ENCODE measurements at places on chromosomes 11 and 22. TPM values are rescaled to one million over a fixed set of nuclear protein-coding genes. Genes with fewer than 3 reads are reported as not detected.

Gene CLTCL1
- 13.4 TPM for total RNA-seq

Gene BBOX1
- total RNA-seq, result not detected

Gene BTG4
- total RNA-seq, result 0.31 TPM

Gene YAP1
- total RNA-seq, result 155 TPM

Gene SMTNL1
- not detected for total RNA-seq

Gene GDPD5
- total RNA-seq, result 4.9 TPM

Gene BRSK2
- 20.3 TPM for total RNA-seq

Gene TEX12
- total RNA-seq, result 0.35 TPM

Gene C11orf87
- total RNA-seq, result 0.31 TPM

Gene MDK
- 438 TPM for total RNA-seq

Gene MYRF
- total RNA-seq, result 5.5 TPM

Gene C11orf91
- total RNA-seq, result not detected

Gene BTBD18
- total RNA-seq, result not detected

Gene C1QTNF4
- total RNA-seq, result 6.6 TPM

Gene ZBTB16
- total RNA-seq, result 0.19 TPM

Gene ISX
- total RNA-seq, result not detected

Gene SUSD2
- total RNA-seq, result 2.1 TPM

Gene DPAGT1
- total RNA-seq, result 36.4 TPM

Gene KCNC1
- total RNA-seq, result not detected

Gene CCDC188
- total RNA-seq, result not detected

Gene GSTT2
- not detected for total RNA-seq

Gene SLCO2B1
- total RNA-seq, result not detected

Gene NCAPH2
- total RNA-seq, result 77.5 TPM

Gene ABCG4
- total RNA-seq, result 1.0 TPM

Gene NNMT
- total RNA-seq, result not detected

Gene TNNI2
- not detected for total RNA-seq

Gene MAP6
- total RNA-seq, result 0.50 TPM

Gene LTBP3
- 29.2 TPM for total RNA-seq

Gene BAIAP2L2
- 5.6 TPM for total RNA-seq

Gene SLC5A12
- 1.4 TPM for total RNA-seq

Gene MS4A8
- not detected for total RNA-seq

Gene THY1
- 515 TPM for total RNA-seq

Gene HBG1
- total RNA-seq, result not detected

Gene ELMOD1
- total RNA-seq, result 1.2 TPM

Measured in GM23338 (cell line).